LoVo (cell line): ENCODE measurements at places on chromosomes 2 and 18.
A peak's percentile ranks its signal among the peaks of the same experiment; 100 is the strongest.

DNA sequence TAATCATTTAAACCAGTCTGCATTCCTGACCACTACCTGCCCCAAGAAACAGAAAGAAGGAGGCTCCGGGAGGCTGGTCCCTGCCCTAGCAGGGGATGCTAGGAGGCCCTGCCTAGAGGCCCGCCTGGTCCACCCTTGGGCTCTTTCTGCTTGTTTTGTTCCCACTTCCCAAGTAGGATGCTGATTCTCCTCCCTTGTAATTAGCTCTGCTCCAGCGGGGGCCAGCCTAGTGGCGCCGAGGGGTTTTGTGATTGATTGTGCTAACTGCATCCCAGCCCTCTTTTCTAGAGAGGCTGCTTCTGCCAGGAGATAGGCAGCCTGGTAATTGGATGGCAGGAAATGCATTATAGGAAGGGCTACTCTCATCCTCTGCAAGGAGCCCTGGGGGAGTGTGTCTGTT is 220.0 kb downstream of the LOXHD1 start:
- DNase-seq = no peak

GRCh38 chr2:120209427-120210269 is 13.6 kb downstream of the TMEM185B start:
- no peak for DNase-seq

- no peak for DNase-seq
These were observed 142.7 kb downstream of the KLHL14 start for GRCh38 chr18:32629981-32630700.

GRCh38 chr2:102271844-102272243 is 39.5 kb upstream of the IL1RL1 start:
- no peak for DNase-seq

DNA sequence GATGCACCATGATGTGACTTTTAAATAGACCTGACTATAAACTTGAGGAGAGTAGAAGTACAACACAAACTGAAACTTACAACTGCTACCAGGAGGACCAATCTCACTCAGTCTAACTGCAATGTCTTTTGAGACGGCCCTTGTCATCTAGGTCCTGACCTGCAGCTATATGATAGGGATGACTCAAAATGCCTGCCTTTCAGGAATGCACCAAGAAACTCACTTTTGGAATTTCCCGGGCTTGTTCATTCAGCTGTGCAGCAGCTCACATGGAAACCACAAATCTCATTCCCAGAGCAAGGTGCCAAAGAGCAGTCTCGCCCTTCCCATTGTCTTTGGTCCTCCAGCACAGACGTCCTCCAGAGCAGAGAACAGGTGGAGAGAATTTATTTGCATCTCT is 113.7 kb downstream of the SPOPL start:
- DNase-seq = no peak

DNA sequence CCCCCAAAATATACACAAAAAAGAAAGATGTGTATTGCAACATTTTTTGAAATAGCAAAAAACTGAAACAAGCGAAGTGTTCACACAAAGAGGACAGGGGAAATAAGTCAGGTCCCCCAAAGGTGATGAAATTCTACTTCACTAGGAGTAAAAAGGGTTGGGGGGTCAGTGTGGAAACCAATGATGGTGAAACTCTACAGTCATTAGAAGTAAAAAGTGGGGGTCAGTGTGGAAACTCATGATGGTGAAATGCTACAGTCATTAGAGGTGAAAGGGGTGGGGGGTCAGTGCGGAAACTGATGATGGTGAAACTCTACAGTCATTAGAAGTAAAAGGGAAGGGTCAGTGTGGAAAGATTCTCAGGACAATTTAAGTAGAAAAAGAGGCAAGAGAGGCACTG is 298.2 kb downstream of the EIPR1 start:
- no peak for DNase-seq

- DNase-seq = no peak
These were observed 59.7 kb downstream of the MAP4K3 start for GRCh38 chr2:39377226-39377939.

GRCh38 chr2:117940436-117940835 is 73.4 kb downstream of the CCDC93 start:
- no peak for DNase-seq

DNA sequence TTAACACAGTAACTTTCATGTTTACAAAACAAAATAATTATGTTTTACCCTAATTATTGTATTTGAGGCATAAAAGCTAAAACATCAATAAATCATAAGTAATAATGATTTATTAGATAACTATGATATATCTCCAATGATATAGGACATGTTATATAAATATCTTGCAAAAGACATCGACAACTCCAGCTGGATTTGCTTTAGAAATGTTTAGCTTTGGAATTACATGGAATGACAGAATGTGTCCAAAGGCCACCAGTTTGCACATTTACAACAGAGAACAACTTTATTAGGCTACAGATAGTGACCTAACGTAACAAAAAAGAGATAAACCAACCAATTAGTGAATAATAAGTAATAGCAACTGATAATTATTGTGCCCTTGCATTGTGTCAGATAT is 475.7 kb downstream of the DCC start:
- DNase-seq = no peak

GRCh38 chr2:150587547-150588505 is 100.4 kb upstream of the RND3 start:
- no peak for DNase-seq

GRCh38 chr2:172930871-172931255 is 144.8 kb upstream of the MAP3K20 start:
- no peak for DNase-seq

- no peak for DNase-seq
These were observed 535.2 kb downstream of the GALR1 start for GRCh38 chr18:77784759-77785379.

GRCh38 chr2:103012590-103012989 is 250.8 kb downstream of the TMEM182 start:
- no peak for DNase-seq

DNA sequence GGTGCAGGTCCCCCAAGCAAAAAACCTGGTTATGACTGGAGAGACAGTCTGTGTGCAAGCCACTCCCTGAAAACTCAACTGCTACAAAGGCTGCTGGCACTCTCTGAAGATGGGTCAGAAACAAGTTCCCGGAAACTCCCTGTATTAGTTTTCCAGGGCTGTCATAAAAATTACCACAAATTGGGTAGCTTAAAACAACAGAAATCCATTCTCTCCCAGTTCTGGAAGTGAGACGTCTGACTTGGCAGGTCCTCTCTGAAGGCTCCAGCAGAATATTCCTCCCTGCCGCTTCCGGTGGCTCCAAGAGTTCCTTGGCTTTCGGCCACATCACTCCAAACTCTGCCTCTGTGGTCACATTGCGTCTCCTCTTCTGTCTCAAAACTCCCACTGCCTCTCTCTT is 30.1 kb upstream of the SERPINE2 start:
- no peak for DNase-seq

- DNase-seq = no peak
These were observed 36.2 kb downstream of the LRRFIP1 start for GRCh38 chr2:237663517-237664110.

- no peak for DNase-seq
These were observed 44.2 kb downstream of the TTC27 start for GRCh38 chr2:32671885-32672533.

DNA sequence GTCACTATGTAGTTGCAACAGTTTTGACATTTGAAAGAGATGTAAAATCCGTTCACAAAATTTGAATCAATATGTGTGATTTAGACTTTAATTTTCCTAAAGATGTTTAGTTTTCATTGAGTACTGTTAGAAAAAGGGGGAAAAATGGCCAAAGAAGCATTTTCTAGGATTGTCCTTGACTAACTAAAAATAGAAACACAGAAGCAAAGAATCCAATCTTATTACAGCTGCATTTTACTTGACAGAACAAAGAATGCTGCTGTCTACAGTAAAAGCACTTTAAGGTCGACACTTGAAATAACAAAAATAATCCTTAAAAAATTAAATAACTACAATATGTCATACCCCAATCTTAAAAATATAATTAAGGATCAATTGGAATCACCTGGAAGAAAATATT is 48.9 kb downstream of the FRZB start:
- no peak for DNase-seq

DNA sequence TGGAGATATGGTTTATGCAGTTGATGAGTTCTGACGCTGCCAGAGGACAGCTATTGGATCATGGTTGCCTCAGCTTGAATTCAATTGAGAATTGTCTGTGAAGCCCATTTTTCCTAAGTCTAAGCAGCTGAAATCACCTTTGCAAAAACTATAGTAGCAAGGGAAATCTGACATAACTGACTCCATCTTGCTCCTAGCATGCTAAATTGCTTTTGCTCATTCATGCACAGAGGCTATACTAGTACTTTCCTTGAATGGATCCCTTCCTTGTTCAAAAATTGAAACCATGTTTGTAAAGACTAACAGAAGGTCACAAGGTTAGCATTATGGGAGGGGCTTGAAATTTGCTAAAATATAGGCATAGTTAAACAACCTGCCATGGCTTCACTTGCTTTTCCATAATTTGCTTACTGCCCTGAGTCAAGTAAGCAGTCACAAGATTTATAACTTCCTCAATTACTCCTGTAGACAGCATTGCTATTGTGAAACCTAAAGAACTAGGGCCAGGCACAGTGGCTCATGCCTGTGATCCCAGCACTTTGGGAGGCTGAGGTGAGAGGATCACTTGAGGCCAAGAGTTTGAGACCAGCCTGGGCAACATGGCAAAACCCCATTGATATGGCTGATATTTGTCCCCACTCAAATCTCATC is 41.2 kb downstream of the CHRNA1 start:
- DNase-seq = no peak

- DNase-seq = no peak
These were observed 77.3 kb downstream of the POLE4 start for GRCh38 chr2:75035444-75036353.

DNA sequence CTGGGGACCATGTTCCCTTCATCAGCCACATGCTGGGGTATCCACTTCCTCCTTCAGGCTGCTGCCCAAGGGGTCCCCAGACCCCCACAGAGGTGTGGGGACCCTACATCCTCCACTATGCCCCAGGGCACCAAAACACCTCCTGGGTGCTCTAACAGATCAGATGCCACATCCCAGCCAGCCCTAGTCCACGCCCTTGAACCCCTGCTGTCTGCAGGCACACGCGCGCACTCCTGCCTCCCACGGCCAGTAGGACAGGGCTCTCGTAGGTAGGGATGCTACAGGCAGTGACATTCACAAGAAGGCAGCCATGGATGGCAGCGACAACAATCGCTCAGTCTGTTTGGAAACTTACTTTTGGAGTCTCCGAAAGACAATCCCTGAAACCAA is 3.0 kb upstream of the GPC1 start:
- DNase-seq = no peak

DNA sequence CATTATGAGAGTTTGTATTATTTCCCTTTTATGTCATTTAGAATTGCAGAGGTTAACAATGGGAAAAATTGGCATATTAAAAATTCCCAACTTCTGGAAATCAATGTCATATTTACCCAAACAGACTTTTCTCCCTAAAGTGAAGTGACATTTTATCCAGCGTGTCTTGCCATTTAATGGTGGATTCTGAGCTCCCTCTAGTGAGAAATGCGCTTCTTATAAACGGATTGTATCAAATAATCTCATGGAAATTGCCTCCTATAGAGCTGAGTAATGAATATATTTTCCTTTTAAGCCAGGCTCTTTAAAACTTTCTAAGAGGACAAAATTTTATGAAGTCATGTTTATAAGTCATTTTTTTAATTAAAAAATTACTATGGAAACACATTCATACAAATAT is 5.7 kb upstream of the GCFC2 start:
- DNase-seq = no peak

DNA sequence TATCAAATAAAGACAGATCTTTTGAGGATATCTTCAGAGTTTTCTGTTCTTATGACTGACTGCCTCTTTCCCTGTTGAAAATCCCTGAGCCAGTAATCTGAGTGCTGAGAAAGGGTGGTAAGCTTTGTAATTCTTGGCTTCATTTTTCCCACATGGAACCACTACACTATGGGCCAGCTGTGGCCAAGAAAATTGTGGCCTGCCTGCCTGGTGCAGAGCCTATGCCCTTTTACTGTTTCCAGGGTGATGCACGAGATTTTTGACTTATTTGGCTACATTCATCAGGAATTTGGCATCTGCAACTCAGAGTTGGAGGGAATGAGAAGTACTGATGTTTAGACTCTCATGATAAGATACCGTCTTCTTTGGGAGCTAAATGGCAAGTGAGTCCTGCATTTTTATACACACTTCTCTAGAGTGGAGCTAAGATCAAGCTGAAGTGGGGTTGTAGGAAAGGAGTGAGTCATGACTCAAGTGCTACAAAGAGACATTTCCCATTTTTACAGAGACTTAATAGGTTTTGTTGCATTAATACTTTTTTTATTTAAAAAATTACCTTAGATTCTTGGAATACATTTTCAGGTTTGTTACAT is 328.2 kb upstream of the CDH7 start:
- no peak for DNase-seq

DNA sequence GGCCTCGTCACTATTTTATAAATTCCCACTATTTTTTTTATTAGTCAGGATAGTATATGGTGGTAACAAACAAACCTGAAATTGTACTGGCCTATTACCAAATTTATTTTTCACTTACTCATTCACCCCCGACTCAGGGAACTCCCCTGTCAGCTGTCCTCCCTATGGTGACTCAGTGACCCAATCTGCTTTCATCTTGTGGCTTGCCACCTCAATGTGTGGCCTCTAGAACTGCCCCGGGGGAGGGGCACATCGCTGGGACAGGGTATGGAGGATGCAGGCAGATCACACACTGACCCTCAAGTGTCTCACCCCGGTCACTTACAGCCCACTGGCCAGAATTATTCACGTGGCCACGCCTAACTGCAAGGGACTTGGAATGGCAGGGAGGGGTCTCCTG is 71.6 kb downstream of the ACTR2 start:
- no peak for DNase-seq

DNA sequence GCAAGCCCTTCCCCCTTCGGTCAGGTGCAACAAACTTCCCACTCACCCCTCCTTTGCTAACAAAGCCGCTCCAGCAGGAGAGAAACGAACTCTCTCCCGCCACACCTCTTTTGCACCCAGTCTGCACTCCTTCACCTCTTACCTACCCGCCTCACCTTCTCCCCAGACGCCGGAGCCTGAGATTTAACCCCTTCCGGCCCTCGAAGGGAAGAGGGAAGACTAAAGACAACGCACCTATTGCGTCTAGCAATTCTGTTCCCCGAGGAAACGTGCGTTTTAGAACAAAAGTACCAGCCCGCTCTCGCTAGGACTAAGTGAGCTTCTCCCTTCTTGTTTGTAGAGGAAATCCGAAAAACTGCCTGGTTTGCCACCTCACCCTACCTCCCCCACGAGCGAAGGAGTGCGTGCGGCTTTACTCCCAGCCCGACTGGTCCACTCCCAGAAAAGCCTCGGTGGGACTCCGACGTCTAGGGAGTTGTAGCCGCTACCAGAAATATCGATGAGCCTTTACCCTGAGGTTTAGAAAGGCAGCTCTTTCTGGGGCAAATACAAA is 441 bp upstream of the PEX13 start:
- peak; percentile 87 for DNase-seq

GRCh38 chr2:47639467-47639866 is 143.5 kb upstream of the MSH6 start:
- DNase-seq = peak; percentile 28

DNA sequence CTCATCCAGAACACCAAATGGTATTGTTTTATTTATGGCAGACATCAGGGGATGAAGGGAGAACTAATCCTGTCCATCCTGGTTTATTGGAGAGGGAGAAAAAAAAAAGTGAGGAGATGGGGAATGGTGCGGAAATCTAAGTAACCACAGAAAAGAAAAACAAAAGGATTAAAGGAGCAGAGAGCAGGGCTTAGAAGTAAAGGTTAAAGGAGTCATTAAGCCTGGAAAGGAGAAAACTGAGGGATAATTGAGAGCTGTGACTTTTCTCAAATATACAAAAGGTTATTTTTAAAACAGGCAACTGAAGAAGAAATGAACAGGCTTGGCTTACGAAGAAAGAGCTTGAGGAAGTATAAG is 127.2 kb upstream of the PPP1CB start:
- DNase-seq = no peak
